ENCODE measurements at places on chromosomes 3 and 15.

- no peak for DNase-seq
Measured at GRCh38 chr3:52401551-52401950, 43.4 kb downstream of the SEMA3G start.

DNA sequence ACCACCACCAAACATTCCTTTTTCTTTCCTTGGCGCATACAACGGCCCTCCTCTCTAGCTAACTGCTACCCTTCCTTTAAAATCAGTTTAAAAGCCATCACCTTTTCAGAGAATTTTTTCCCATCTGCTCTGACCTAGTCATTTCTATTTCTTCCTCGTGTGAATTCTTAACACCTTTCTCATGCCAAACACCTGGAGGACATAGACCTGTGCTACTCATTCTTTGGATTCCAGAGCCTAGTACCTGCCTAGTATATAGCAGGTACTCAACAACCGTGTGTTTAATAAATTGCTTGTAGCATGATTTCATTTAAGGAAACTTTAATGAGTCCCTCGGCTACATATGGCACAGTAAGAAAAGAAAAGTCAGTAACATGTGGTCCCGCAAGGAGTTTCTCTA lies 2.0 kb upstream of the TPM1 start:
- no peak for DNase-seq

DNA sequence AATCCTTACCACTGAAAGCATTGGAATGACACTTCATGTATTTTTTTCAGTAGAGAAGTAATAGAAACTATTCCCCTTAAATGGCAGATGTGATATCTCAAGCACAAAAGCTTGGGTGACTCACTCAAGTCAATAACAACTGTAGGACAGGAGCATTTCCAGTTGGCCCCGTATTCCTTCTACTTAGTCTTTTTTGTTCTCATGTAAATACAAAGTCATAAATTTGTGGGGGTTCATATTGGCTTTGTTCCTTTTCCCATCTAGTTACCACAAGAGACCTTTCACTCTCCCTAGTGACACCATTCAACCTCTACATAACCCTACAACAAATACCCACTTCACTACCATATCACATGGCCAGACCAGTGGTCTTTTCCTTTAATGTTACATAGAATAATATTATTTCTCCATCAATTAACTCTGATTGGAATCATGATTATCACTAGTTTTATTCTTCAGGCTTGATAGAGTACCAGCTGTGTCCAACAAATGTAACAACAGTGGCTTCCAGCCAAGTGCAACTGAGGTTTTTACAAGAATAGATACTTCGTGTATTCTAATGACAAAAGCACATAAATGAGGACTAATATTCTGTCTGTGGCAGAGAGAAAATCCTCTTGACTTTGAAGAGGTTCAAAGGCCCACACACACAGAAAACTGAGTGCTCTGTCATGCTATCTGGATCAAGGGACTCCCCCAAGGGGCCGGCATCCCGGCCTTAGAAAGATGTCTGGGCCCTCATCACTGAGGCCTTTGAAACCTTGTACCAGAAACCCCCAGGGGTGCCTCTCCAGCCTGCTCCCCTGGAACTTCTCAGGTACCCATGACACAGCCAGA lies 94.0 kb upstream of the THBS1 start:
- DNase-seq, result no peak

DNA sequence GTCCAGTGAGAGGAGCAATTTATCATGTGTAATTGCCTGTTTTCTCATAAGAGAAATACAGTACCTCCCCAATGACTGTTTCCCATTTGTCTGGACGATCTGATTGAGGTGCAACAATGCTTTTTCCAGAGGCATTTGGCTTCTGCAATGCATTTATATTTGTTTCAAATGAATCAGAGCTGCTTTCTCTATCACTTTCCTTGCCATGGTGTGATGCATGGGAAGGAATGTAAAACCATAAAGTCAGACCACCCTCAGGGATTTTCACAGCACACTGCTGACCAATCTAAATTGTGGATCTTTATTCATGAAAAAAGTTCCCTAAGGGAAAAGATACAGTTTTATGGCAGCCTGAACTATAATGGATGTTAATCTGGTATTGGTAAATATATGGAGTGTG lies 333.0 kb downstream of the ZNF385D start:
- DNase-seq, result no peak

DNA sequence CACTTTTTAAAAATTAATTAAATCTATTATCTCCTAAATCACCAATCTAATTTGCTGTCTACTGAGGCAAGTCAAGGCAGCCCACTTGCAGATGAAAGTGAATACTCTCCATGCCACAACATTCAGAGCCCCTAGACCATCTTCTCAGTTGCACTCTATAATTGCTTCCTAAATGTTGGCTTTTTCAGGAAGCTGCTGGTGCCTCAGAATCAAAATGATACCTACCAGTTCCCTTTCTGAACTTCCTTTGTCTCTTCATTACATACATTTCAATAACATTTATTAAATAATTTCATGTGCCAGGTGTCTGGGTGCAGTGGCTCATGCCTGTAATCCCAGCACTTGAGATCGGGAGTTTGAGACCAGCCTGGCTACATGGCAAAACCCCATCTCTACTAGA lies 124.1 kb downstream of the SERPINI1 start:
- no peak for DNase-seq

- DNase-seq, result no peak
Measured at GRCh38 chr3:148879256-148879655, 14.2 kb downstream of the CPA3 start.

DNA sequence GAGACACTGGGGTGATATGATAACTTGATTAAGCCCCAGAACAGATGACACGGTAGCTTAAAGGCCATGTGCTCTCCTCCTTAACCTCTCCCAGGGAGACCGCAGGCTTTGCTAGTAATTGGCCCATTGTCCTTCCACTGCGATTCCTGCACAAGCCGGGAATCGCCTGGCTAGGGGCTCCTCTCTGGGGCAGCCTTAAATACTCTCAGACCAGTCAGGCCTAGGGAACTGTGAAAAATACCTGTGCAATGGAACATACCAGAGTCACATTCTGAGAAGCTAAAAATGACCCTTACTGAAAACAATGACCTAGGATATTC lies 56.3 kb downstream of the CPN2 start:
- DNase-seq, result no peak

DNA sequence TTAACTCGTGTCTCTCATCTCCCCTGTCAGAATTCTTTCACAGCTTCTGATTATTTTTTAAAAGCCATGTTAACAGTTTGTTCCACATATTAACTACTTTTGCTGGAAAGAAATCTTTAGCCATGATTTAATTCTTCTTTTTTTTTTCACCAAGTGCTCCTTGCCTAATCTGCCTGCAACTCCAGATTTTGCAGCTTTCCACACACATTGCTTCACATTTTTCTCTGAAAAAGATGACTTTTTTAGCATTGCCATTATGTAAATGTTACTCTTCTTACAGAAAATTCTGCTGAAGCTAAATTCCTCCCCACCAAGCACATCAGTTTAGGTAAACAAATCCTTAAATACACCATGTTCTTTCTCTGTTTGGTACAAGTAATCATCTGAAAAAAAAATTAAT lies 23.4 kb upstream of the PPARG start:
- DNase-seq, result no peak

- no peak for DNase-seq
Measured at GRCh38 chr3:42053476-42053875, 37.7 kb upstream of the TRAK1 start.

DNA sequence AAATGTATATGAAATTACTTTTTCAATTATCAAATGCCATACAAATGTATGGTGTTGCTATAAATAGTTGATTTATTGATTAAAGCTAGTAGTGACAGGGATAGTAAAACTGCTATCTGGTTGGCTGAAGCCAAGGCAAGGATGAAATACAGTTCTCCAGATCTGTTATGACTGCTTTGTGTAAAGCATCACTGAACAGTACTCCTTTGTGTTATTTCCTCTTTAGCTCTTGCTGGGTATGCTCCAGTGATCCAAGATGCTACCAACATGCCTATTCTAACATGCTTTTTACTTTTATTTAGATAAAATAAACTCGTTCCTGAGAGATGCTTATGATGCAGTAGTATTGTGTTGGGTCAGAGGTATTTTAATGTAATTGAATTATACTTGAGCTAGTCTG lies 12.4 kb upstream of the UBR1 start:
- no peak for DNase-seq

- no peak for DNase-seq
Measured at GRCh38 chr3:192645437-192645836, 81.9 kb downstream of the FGF12 start.

- no peak for DNase-seq
Measured at GRCh38 chr3:142273501-142273900, 48.1 kb upstream of the GK5 start.

- no peak for DNase-seq
Measured at GRCh38 chr15:101433396-101433795, 56.1 kb downstream of the PCSK6 start.

DNA sequence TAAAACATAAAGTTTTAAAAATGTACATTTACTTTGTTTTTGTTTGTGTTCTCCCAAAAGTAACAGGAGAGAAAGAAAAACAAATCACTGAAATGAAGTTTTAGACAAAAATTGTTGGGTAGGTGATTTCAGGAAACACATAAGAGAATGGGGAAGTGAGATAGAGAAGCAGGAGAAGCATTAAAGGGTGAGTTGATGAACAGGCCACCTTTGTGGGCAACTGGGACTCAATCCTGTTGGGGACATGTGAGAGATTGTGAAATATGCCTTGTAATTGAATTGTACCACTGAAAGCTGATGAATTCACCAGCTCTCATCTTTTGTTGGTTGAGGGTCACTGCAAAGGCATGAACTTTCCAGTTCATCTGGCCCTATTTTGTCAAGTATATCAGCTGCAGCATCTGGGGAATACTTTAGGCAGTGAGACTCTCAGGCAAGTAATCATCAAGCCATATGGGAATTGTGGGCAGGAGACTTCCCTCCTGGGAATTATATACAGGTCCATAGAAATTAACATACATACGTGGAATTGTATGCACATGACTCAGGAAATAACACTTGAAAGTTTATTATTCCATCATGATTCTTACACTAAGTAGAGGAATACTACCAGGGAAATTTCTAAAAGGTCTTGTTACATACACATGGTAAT lies 181.0 kb downstream of the ZBBX start:
- no peak for DNase-seq

DNA sequence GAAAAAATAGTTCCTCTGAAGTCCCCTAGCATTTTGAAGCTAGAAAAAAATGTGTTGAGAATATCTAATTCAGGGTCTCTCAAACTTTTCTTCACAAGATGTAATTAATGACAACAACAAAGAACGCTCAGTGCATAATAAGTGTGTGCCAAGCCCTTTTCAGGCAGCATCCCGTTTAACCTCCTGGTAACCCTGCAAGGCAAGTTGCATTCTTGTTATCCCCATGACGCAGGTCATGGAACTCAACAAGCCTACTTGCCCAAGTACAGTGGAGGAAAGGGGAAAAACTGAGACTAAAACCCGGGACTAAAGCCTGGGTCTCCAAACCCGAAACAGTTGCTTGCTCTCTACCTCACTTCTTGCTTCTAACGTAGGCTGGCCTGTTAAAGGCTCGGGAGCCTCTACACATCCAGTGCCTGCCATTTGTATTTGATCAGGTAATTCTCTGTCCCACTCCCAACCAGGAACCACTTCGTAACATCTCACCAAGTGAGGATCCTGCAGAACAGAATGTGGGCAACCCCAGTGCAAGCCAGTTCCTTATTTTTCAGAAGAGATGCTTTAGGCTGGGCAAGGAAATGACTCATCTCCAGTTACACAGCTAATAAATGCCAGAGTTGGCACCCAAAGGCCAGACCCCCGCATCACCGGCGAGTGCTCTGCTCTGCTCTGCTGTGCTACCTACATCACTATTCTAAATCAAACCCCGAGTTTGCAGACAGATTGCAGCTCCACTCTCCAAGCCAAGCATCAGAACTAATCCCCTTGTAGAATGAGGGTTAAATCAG lies 28.3 kb downstream of the LMCD1 start:
- DNase-seq, result no peak

DNA sequence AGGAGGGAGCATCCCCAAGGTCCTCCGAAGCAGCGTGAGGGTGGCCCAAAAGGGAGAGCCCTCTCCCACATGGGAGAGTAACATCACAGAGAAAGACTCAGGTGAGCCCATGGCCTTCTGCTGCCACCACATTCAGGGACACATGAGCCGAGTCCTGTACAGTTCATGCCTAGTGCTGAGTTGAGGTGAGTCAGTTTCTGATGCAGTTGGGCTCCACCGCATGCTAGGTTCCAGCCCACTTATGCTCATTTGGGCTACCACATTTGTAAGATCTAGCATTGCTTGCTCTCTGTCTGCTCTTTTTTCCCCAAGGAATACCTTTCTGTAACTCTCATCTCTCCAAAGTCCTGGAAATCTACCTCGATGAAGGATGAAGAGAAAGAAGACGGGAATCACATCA lies 77.1 kb downstream of the SETD5 start:
- no peak for DNase-seq

DNA sequence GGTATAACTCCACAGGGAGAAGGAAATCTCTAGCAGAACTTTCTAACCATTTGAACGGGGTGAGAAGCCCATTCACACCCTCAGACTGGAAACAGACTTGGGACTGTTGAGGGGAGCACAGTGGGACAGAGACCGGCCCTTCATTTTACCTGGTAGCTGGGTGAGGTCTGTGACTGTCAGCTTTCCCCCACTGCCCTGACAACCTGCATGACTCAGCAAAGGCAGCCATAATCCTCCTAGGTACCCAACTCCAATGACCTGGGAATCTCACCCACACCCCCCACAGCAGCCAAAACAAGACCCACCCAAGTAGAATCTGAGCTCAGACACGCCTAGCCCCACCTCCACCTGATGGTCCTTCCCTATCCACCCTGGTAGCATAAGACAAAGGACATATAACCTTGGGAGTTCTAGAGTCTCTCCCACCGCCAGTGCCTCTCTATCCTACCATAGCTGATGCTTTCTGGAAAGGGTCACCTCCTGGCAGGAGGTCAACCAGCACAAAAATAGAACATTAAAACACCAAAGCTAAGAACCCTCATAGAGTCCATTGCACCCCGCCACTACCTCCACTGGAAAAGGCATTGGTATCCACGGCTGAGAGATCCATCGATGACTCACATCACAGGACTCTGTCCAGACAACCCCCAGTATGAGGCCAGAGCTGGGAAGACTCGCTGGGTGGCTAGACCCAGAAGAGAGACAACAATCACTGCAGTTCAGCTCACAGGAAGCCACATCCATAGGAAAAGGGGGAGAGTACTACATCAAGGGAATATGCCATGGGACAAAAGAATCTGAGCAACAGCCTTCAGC lies 28.0 kb downstream of the SENP7 start:
- DNase-seq, result no peak

DNA sequence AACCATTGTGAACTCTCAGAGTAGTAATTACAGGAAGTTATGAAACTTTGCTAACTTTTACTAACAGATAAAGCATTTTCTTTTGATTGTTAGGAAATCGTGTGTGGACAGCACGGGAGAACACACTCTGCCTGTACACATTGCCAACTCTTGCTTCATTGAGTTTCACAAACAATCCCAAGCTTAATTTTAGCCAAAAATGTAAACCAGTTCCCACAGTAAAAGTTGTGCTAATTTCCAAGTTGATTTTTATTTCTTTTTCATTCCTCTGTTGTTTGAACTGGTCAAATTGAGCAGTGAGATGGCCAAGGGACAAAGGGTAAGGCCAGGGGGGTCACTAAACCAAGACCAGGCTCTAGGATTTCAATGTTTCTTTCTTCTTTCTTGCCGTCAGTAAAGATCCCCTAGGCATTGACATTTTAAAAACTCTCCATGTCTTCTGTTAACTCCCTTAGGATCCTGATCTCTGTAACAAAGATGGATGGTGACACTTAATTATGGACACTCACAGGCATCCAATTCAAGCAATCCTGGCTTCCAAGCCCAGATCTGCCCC lies 414.9 kb downstream of the RBMS3 start:
- DNase-seq, result no peak
